Epithelial cell of proximal tubule (primary cell): ENCODE measurements at places on chromosomes 5 and 9.

DNA sequence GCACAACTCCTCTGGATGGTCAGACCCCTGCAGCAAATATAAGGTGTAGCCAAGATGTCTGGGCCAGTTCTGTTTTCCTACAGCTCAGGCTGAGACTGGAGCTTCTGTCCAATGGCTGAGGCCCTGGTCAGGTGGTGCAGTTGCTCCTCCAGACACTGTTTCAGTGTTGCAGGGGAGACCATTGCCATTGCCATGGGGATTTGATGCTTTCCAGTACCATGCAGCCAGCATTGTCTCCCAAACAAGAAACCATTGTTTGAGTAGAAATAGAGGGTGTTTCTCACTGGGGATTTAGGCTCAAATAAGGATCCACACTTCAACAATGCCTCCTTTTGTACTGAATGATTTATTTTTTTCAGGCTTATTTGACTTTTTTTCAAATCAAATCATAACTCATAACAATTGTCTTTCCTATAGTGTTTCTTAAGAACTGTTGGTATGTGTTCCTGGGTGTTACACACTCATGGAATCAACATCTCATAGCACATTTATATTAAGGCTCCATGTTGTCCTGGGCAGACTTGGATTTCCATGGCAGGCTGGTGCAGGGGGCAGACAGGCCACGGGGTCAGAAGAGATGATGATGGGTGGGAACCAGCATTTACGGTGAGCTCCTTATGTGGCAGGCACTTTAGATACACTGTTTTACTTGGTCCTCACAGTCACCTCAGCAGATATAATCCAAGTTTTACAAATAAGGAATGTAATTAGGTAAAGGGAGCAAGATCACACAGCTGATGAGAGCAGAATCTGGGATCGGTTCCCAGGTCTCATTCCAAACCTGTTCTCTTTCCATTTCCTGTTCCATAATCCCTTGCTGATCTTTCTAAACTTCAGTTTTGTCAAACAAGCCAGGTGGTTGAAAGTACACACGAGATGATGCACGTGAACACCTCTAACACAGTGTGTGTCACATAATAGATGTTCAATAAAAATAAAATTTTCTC, 95.9 kb upstream of the GNAQ start:
- no peak for DNase-seq

GRCh38 chr9:121771418-121771817, 120.0 kb downstream of the DAB2IP start:
- DNase-seq = no peak

- no peak for DNase-seq
Observed at GRCh38 chr5:105702323-105702722, 1968.4 kb downstream of the EFNA5 start.

DNA sequence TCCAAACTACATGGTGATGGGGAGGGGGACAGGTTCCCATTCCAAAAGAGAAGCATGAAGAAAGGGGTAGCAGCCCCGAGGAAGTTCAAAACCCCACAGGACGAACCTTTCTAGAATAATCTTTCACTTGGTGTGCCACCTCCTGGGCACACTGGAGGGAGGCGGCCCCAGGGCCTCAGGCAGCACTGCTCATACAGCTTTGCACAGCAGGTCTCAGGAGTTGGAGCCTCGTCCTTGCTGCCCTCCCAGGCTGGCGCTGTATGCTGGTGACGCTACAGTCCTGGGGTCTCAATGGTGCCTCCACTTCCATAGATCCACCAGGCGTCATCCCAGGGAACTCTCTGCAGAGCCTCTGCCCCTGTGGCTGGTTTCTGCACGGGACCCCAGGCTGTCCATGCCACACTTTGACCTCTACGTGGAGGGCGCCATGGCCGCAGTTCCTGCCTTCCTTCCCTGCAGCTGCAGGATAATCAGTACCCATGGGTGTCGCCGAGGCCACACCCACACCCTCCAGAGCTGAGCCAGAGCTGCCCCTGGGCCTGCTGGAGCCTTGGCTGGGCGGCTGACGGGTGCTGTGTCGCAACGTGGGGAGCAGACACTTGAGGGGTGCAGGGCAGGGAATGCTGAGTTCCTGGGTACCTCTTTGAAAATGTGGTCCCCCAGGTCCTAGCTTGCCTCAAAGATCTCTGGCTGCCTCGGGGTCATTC, 95.3 kb downstream of the COL5A1 start:
- DNase-seq = no peak

DNA sequence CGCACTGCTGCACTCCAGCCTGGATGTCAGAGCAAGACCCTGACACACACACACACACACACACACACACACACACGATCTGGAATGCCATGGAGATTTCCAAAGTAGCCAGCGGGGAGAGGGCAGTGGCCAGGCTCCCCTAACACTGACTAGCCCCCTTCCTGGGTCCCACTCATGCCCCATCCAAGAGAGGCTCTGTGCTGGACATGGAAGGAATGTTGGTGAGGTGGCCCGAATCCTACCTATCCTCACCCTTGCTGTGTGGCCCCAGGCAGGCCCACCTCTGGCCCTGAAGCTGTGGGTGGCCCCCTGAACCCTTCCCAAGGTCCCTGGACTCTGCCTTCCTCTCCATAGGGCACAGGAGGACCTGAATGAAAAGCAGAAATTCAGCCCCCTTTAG, 7.3 kb downstream of the BRD3 start:
- DNase-seq = no peak

- DNase-seq = no peak
Observed at GRCh38 chr9:109455861-109456260, 42.2 kb downstream of the PTPN3 start.

DNA sequence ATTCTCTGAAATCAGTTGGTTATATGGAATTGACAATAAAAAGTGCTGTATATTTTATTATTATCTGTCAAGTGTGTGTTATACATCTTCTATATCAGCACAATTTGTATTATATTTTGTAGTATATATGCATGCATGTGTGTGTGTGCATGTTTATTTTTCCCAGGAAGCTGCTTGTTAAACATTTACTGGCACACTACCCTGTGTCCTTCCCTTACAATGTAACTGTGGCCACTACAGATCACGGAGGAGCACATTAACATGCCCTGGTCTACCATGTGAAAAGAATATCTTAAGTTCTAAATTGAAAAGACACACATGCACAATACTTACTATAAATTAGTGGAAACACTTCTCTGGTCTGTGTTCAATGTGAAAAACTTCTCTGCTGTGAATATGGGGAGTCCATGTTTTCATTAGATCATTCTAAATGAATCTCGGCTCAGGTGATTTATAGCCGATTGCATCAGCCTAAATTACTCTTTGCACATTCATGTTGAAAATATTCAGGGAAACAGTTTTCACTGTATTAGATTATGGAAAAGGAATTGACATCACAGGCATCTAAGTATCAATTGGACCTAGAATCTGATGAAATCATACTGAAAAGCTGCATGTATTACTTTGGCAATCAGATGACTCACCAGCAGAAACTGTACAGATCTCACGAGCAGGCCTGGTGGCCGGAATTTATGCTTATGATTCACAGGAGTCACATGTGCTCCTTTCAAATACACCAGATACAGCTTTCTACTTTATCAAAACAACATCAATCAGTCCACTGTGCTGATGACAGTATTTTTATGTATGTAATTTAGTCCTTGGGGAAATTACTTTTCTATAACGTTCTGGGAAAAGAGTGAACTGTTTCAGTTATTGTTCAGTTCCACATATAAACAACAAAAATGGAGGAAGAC, 39.4 kb downstream of the LURAP1L start:
- DNase-seq = peak; percentile 100

GRCh38 chr9:20078246-20078645, 289.4 kb upstream of the SLC24A2 start:
- no peak for DNase-seq

DNA sequence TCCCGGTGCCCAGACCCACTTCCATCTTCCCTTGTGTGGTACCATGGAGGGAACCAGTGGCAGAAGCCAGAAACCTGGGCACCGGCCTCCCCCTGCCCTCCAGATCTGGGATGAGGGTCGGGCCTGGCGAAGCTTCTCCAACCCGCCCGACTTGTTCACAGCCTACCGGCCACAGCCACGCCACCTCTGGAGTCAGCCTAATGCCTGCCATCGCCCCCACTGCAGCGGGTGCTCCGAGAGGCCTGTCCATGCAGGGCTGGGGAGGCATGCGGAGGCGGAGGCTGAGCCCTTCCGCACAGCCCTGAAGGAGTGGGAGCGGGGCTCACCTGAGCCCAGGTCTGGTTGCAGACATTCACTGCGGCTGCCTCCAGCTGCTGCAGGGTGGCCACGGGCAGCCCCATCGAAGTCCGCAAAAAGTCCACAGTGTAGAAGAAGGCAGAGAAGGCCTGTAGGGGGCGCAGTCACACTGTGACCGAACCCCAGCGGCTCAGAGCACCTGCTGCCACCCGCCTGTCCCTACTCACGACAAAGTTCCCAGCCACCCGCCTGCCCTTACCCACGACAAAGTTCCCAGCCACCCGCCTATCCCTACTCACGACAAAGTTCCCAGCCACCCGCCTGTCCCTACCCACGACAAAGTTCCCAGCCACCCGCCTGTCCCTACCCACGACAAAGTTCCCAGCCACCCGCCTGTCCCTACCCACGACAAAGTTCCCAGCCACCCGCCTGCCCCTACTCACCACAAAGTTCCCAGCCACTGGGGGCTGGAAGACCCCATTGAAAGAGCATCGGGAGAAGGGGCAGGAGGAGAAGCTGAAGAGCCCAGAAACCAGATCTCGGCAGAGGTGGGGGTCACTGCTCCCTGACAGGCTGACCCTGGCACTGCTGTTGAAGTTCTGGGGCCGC, 3.8 kb upstream of the NPDC1 start:
- no peak for DNase-seq

GRCh38 chr5:13997514-13997913, 53.0 kb upstream of the DNAH5 start:
- DNase-seq = no peak

GRCh38 chr5:117271656-117272055, 697.0 kb upstream of the SEMA6A start:
- no peak for DNase-seq

- no peak for DNase-seq
Observed at GRCh38 chr5:15806613-15807012, 306.6 kb downstream of the FBXL7 start.

DNA sequence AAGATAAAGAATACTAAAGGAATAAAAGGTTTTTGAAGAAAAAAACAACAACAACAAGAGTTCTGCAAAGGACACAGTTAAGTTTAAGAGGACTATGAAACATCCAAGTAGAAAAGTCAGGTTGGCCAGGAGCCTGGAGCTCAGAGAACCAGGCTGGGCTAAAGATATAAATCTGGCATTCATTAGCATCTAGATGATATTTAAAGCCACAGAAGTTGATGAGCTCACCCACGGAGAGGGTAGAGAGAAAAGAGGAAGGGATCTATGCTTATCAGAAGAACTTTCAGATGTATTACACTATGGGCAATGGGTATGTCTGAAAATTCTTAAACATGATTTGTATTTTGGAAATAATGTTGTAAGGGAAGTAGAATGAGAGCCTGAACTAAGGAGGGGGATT, 9.9 kb downstream of the MIER3 start:
- DNase-seq = no peak

GRCh38 chr5:20575571-20575970, 587.6 kb upstream of the CDH18 start:
- DNase-seq = no peak

- DNase-seq = no peak
Observed at GRCh38 chr5:80217667-80218066, 38.2 kb downstream of the SERINC5 start.

- no peak for DNase-seq
Observed at GRCh38 chr5:180591311-180591887, at the start of gene SCGB3A1. TSS of gene SCGB3A1 (minus strand) at chr5:180591499. CDS start at chr5:180591462, 37 bp downstream.

DNA sequence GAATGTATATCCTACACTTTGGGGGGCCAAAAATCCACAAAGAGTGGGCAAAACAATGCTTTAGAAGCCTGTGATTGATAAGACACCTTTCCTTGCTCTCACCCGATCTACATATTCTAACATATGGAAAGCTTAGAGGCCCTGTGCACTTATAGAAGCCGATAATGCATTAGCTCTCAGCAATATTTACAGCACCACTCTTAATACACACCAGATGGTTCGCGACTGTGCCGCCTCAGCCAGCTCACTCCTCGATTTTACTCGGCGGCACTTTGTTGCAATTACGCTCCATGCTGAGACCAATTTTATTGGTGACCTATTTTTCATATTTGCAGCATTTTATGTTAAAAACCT, 18.8 kb downstream of the NR2F1 start:
- DNase-seq = no peak

- DNase-seq = no peak
Observed at GRCh38 chr5:158465086-158465972, 606.4 kb upstream of the CLINT1 start.

GRCh38 chr9:115913696-115914095, 239.9 kb upstream of the PAPPA start:
- no peak for DNase-seq

DNA sequence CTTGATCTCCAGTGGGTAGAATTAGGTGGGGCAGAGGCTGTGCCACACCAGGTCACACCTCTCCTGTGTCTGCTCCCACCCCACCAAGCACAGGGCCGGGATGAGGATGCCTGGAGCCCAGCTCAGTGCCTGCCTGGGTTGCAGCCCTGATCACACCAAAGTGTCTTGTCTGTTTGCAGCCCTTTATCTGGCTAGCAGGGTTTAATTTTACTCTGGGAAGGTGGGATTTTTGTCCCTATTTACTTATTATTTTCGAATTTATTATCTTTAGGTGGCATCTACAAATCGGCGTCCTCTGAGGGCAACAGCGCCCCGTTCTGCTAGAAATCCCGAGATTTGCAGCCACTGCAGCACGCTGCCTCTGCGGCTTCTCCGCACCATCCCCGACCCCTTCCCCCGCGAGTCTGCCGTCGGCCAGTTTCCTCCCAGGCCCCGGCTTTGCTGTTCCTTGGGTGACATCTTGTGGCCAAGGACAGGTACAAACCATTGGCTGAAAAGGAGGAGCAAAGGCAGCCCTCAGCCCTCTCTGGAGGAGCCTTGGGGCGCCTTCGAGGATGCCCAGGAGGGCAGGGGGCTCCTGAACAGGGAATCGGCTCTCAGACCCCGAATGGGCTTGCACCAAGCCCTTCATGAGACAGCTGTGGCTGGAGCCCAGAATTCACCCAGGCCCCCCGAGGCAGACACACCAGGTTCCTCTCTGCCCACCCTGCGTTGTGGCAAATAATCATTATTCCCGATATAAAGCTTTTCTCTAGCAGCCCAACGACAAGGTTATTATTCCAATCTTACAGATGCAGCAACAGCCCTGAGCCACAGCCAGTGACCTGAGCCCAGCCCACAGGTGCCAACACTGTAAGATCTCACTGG, 113.0 kb downstream of the GAPVD1 start:
- no peak for DNase-seq

GRCh38 chr9:121640491-121641223, 10.8 kb upstream of the DAB2IP start:
- DNase-seq = no peak

GRCh38 chr9:115849679-115850412, 303.7 kb upstream of the PAPPA start:
- no peak for DNase-seq

- no peak for DNase-seq
Observed at GRCh38 chr5:93805616-93806379, 64.4 kb upstream of the POU5F2 start.

GRCh38 chr5:150544611-150545219, 36.8 kb downstream of the NDST1 start:
- no peak for DNase-seq

- no peak for DNase-seq
Observed at GRCh38 chr5:137392261-137392660, 106.9 kb downstream of the SPOCK1 start.
